Type B pancreatic cell (in vitro differentiated cells): ENCODE measurements at places on chromosomes 6 and 20.

DNA sequence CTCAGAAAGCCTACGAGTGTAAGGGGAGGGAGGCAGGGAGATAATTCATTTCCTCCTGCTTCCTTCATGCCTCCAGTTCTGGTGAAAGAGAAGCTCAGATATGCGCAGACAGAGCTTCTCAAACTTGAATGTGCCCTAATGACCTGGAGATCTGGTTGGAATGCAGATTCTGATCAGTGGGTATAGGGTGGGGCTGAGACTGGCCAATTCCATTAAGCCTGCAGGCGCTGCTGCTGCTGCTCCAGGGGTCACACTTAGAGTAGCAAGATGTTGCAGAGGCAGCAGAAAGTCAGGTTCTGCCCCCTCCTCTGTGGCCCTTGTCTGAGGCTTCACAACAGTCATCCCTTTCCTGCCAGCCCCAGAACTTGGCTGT, 161.0 kb downstream of the DHX35 start:
- H3K27me3 ChIP-seq = peaks cover 4% of the 10 kb centered on the region
- no peaks in the 10 kb centered on the region for H3K36me3 ChIP-seq
- peaks cover 10% of the 10 kb centered on the region for H3K4me1 ChIP-seq
- no peak overlapping the region for H3K4me3 ChIP-seq
- no peak overlapping the region for H3K27ac ChIP-seq

DNA sequence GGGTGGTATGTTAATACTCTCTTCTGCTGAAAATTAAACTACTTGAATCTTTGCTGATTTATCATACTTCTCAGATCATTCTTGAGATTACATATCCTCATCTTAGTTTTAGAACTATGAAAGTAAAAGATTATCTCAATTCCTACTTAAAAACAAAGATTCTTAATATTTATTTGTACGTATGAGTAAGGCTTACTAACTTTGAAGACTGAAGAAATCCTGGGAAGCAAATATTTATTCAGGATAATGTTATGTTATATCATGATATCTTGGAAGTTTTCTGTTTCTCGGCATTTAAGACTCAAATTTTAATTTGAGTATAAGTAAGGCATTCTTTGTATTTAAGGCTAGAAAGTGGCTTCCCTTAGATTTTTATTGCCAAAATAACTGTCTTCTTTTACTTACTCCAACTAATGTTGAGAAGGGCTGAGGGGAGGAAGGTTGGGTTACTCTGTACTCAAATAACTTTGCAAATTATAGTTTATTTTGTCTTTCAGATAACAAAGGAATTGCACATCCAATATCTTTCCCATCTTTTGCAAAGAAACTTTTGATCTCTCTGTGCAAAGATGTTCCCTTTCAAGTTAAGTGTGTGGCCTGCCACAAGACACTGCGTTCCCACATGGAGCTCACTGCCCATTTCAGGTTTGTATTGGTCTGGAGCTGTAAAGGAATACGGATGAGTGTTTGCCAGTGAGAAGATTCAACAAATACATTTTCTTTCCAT, 30.5 kb upstream of the BAG2 start:
- no peaks in the 10 kb centered on the region for H3K4me1 ChIP-seq
- DNase-seq = no peak
- H3K4me3 ChIP-seq = no peak overlapping the region
- H3K27ac ChIP-seq = no peak overlapping the region
- no peaks in the 10 kb centered on the region for H3K27me3 ChIP-seq
- H3K36me3 ChIP-seq = peaks cover 41% of the 10 kb centered on the region

GRCh38 chr6:40545954-40546353, 41.2 kb downstream of the LRFN2 start:
- H3K27me3 ChIP-seq = peaks cover 4% of the 10 kb centered on the region
- H3K4me1 ChIP-seq = peaks cover 10% of the 10 kb centered on the region
- H3K36me3 ChIP-seq = no peaks in the 10 kb centered on the region

DNA sequence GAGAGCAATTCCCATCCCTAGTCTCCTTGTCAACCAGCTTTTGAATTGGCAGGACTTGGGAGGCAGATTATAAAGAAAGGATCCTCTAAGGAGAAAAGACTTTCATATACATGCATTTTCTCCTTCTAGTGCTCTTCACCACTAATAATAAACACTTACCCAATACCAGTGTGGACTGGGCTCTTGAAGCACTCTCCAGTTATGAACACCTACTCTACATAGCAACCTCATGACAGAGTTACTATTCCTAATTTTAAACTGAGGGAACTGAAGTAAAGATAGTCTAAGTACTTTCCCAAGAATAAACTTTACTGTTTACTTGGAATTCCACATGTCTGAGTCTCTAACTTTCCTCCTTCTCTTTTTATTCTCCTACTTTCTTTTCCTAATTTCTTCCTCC, 4.8 kb downstream of the COL9A1 start:
- no peak for DNase-seq
- H3K4me3 ChIP-seq = no peak overlapping the region
- H3K27me3 ChIP-seq = peaks cover 28% of the 10 kb centered on the region
- H3K27ac ChIP-seq = no peak overlapping the region
- no peaks in the 10 kb centered on the region for H3K4me1 ChIP-seq

DNA sequence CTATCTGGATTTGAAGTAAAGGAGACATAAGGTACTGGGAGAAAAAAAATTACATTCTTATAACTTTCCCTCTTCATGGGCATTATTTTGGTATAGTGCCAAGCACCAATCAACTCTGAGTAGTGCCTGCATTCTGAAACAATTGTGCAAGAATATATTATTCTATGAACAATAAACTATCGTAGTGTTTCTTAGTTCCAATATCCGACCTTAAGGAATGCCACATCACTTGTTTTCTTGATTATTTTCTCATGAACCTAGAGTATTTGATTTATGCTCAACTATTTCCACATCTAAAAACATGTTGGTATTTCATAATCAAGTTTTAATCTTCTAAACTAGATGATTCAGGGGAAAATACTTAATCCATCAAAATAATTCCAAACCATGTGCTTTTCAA, 294.4 kb upstream of the TBX18 start:
- DNase-seq = no peak
- H3K27ac ChIP-seq = no peak overlapping the region
- no peaks in the 10 kb centered on the region for H3K36me3 ChIP-seq
- no peaks in the 10 kb centered on the region for H3K4me1 ChIP-seq
- H3K27me3 ChIP-seq = no peaks in the 10 kb centered on the region

DNA sequence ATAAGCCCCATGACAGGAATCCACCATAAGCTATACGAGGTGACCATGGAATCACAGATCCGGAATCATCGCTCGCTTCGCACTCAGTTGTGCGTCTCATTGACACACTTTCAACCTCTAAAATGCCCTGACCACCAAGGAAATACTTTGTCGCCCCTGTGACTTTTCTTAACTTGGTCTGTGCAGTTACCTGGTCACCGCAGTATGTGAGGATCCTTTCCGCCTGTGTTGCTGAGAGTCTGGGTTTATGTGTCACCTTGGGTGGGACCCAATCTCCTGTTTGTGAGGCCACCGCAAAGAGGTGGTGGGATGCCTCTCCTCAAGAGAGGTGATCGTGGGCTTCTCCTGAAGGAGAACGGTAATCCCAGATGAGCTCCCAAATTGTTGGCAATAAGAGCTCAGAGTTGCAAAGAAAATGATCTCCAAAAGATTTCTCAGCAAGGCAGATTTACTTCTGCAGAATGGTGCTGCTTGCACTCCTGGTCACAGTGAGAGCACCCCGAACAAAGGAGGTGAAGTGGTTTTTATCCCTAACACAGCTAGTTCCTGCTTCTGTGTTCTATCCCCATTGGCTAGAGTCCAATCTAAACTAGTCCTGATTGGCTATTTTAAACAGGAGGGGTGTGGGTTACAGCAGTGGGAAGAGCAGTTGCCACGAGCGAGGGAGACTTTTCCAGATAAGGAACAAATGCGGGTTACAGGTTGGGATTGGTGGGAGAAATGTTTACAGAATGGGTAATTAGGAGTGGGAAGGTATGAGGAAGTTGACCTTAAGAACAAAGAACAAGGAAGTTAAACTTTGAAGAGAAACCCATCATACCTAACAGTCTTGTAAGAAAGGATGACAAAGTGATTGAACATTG, 9.1 kb upstream of the ZNFX1 start:
- peaks cover 46% of the 10 kb centered on the region for H3K4me1 ChIP-seq
- H3K27ac ChIP-seq = peak overlapping the region; percentile 95
- H3K36me3 ChIP-seq = peaks cover 92% of the 10 kb centered on the region
- peaks cover 9% of the 10 kb centered on the region for H3K27me3 ChIP-seq

GRCh38 chr6:143198312-143198711, 137.6 kb downstream of the AIG1 start:
- DNase-seq = no peak
- H3K27ac ChIP-seq = no peak overlapping the region
- peaks cover 4% of the 10 kb centered on the region for H3K36me3 ChIP-seq
- no peaks in the 10 kb centered on the region for H3K27me3 ChIP-seq
- H3K4me1 ChIP-seq = peaks cover 14% of the 10 kb centered on the region

DNA sequence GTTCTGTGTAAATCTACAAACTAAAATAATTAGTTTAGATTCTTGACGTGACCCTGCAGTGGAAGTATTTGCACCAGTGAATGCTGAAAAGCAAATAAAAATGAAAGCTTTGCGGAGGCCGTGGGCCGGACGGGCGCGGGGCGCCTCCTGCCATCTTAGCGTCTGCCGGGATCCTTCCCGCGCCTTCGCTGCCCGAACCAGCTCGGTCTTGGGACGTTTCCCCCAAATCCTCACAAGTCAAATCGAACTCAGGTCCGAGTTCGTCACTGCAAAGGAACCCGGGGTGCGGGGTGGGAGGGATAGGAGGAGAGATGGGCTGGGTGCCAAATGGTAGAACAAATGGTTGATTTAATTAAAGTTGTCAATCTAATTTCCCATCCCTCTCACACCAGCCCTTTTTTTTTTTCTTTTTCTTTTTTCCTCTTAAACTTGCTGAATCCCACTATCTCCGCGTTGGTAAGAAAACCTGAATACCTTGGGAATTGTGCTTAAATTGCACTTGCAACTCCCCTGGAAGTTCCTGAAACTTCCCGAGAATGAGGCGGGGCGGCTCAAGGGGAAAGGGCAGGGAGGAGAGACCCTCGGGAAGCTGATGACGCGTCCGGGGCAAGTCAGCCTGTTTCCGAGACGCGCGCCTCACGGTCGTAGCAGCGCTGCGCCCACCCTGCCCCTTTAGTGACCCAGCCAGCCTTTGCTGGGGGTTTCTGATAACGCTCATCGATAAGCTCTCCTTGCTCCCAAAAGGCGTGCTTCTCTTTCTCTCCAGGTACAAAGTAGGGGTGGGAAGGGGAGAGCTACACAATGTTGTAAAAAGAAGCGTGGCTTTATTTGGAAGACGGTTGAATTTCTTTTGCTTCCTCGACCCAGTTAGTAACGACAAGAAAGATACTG, 1.8 kb downstream of the GJA1 start:
- peak overlapping the region; percentile 89 for H3K27ac ChIP-seq
- H3K4me1 ChIP-seq = peaks cover 22% of the 10 kb centered on the region
- peaks cover 6% of the 10 kb centered on the region for H3K36me3 ChIP-seq
- peak; percentile 79 for DNase-seq
- peaks cover 5% of the 10 kb centered on the region for H3K27me3 ChIP-seq

DNA sequence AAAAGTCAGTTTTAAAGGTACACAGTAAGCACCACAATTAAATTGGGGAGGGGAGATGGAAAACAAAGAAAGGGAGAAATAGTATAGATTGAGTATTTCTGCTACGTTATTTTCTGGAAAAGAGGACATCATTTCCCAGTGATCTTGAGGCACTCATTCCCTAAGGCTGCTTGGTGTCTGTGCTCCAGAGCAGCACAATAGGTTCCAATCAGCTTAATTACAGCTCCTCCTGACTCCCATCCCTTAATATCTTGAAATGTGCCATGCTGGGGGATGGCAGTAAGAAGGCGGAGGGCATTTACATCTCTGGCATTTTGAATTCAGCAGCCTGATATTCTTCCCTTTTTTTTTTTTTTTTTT, 39.5 kb upstream of the BEND3 start:
- H3K27me3 ChIP-seq = no peaks in the 10 kb centered on the region
- peaks cover 3% of the 10 kb centered on the region for H3K36me3 ChIP-seq
- no peak for DNase-seq
- peak overlapping the region; percentile 69 for H3K27ac ChIP-seq
- peaks cover 48% of the 10 kb centered on the region for H3K4me1 ChIP-seq

- H3K36me3 ChIP-seq = peaks cover 14% of the 10 kb centered on the region
- peaks cover 15% of the 10 kb centered on the region for H3K4me1 ChIP-seq
- no peak overlapping the region for H3K4me3 ChIP-seq
These were observed 3.9 kb downstream of the ROMO1 start for GRCh38 chr20:35702824-35703695.

DNA sequence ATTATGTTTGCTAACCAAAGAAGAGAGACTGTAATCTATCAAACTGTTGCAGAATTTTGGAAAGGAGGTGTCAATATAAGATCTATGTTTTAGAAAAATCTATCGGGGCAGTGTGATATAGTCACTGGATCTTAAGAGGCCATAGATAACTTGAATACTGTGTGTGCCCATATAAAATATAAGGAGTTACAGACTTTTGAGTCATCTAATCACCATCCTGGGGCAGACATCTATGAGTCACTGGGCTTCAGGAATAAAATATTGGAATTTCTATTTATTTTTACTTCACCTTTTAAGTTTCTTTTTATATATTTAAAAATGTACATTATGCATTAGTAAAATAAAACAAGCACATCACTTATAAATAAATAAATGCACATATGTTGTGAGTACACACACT, 509.3 kb upstream of the MAN1A1 start:
- H3K27me3 ChIP-seq = no peaks in the 10 kb centered on the region
- no peak for DNase-seq
- H3K4me3 ChIP-seq = no peak overlapping the region
- no peaks in the 10 kb centered on the region for H3K4me1 ChIP-seq
- H3K27ac ChIP-seq = no peak overlapping the region

DNA sequence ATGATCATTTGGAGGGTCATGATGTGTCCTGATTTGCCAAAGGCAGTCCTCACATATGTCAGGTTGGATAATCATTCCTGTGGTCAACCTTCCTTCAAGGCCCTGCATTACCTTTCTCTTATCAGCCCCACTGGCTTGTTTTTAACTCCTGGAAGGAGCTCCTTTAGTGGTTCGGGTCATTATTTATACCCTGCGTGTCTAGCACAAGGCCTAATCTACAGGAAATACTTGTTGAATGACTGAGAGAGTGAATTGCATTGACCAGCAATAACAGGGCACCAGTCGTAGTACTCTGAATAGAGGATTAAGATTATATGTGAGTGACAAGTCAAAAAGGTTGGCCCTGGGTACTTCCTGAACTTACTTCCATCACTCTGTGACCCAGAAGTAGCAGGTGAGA, 4.5 kb downstream of the HIVEP2 start:
- no peak overlapping the region for H3K27ac ChIP-seq
- H3K4me3 ChIP-seq = no peak overlapping the region
- DNase-seq = no peak
- H3K27me3 ChIP-seq = peaks cover 7% of the 10 kb centered on the region
- H3K4me1 ChIP-seq = peaks cover 19% of the 10 kb centered on the region
